NCI-H187 (cell line): ENCODE measurements at places on chromosomes 1 and 21.

GRCh38 chr1:199202331-199202730 lies 563.5 kb downstream of the PTPRC start:
- no peak for DNase-seq

GRCh38 chr1:41418857-41419583 lies 57.8 kb downstream of the FOXO6 start:
- no peak for DNase-seq

GRCh38 chr1:1680912-1681273 lies 11.7 kb downstream of the SLC35E2B start:
- DNase-seq: no peak

GRCh38 chr1:231934797-231935196 lies 308.2 kb downstream of the DISC1 start:
- DNase-seq: no peak

GRCh38 chr1:2049718-2050431 lies at the start of gene PRKCZ:
Gene PRKCZ, plus strand, starts transcription at chr1:2050411. Its CDS starts 220 bp downstream, at chr1:2050631.
- peak; percentile 94 for DNase-seq

- no peak for DNase-seq
These were observed 5.4 kb upstream of the TNFRSF4 start for GRCh38 chr1:1219341-1219740.

DNA sequence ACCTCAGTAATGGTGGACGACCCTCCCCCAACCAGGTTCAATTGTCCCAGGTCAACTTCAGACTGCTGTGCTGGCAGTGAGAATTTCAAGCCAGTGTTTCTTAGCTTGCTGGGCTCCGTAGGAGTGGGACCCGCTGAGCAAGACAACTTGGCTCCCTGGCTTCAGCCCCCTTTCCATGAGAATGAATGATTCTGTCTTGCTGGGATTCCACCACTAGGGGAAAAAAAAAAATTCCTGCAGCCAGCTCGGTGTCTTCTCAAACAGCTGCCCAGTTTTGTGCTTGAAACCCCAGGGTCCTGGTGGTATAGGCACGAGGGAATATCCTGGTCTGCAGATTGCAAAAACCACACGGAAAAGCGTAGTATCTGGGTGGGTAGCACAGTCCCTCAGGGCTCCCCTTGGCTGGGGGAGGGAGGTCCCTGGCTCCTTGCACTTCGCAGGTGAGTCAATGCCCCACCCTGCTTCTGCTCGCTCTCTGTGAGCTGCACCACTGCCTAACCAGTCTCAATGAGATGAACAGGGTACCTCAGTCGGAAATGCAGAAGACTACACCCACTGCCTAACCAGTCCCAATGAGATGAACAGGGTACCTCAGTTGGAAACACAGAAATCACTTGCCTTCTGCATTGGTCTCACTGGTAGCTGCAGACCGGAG lies 41.5 kb downstream of the GBP6 start:
- DNase-seq: no peak

- DNase-seq: no peak
These were observed 32.3 kb upstream of the RALGPS2 start for GRCh38 chr1:178692564-178693327.

DNA sequence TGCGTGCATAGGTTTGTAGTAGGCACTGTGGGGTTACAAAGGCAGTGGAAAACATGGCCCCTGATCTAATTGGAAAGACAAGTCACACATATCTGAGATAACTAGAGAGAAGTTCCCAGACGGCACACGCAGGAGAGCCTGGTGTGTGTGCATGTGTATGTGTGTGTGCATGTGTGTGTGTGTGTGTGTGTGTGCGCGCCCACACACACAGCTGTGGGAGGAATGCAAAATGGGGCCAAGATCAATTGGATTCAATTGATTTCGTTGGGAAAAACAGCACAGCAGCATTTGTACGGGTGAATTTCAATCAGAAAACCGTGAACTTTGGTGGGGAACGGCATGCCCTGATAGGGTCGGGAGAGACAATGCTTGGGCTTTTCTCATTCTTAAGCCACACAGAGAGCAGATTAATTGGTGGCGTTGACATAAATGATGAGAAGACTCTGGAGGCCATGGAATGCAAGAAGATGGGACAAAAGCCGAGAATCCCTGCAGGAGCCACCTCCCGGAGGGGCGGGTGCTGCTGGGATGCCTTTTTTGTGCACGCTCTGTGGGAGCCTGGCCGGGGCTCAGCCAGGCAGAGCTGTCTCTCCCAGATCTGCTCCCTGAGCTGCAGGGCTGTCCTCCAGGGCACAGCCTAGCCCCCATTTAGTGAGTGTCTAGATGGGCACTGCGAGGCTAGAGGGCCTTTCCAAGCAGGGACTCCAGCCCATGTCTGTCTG lies 322.0 kb downstream of the CAMTA1 start:
- no peak for DNase-seq

DNA sequence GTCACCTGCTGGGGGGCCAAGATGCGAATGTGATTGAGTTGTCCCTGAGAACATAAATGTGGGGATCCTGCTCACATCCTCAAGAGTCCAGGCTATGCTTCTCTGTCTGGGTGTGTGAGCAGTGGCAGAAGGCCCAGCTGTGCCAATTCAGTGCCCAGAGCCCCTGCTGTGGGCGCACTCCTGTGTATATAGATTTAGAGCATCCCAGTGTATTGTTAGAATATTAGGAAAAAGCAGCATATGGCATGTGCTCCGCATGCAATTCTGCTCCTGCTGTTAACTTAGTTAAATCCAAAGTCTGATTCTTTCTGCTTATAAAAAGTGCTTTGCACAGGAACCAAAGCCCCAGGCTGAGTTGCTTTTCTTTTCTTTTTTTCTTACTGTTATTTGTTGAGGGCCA lies 37.8 kb downstream of the FAM78B start:
- no peak for DNase-seq

- no peak for DNase-seq
These were observed 7.1 kb downstream of the AMIGO1 start for GRCh38 chr1:109502364-109502851.

DNA sequence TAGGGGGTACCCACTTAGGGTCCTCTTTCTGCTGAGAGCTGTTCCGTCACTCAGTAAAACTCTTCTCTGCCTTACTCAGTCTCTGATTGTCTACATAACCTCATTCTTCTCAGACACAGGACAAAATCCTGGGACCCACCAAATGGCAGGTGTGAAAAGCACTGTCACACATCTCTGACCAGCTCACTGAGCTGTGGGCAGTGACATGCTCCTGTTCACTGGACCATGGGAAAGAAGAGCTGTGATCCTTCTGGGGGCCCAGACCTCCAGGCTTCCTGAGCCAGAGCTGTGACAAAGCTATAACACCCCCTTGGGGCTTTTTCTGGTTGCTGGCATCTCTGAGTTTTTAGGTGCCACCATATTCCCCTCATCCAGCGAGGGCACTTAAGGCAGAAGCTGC lies 115.7 kb downstream of the NTPCR start:
- DNase-seq: no peak

DNA sequence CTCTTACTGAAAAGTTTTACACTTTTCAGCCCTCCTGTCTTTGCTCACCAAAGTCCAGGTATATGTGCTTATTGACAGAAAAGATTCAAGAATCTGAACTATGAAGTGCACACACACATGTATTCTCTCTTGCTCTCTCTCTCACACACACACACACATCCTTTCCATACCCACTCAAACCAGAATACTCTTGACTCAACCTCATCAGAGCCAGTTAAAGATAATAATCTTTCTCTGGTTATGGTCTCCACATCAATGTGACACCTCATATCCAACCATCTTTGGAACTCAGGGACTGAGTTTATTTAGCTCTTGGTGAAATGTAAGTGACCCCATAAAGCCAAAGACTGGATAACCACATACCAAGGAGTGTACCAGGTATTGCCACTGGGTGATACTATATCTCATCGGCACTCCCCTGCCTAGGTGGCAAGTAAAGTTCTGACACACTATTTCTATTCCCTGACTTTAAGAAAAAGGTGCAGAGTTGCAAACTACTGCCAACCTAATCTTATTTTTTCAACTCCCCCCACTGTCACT lies 24.9 kb upstream of the RGS8 start:
- DNase-seq: no peak

- no peak for DNase-seq
These were observed 3.2 kb upstream of the MIB2 start for GRCh38 chr1:1612104-1612400.

GRCh38 chr1:20785907-20786252 lies 1.2 kb downstream of the HP1BP3 start:
- DNase-seq: no peak

DNA sequence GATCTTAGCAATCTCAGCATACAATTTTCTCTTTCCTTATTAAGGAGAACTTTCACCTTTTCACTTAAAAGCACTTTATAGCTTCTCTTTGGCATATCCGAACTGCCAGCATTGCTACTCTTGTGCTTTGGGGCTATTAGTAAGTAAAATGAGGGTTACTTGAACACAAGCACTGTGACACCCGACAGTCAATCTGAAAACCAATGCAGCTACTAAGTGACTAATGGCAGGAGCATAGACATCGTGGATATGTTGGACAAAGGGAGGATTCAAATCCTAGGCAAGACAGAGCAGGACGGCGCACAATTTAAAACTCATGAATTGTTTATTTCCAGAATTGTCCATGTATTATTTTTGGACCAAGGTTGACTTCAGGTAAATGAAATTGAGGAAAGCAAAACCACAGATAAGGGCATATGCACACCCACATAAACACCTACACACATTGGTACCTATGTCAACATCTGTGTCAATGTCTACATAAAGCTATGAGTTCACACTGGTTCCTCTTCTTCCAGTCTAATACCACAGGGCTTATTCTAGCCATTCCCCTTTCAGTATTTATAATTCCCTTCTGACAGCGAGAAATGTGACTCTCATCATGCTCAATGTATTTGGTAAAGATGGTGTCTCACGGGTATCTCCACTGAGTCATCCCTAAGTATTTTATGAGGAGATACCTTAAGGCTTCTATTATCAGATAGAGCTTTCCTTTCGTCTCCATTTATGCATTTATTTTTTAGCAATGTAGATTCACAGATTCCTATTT lies 75.3 kb upstream of the RALGPS2 start:
- DNase-seq: no peak

DNA sequence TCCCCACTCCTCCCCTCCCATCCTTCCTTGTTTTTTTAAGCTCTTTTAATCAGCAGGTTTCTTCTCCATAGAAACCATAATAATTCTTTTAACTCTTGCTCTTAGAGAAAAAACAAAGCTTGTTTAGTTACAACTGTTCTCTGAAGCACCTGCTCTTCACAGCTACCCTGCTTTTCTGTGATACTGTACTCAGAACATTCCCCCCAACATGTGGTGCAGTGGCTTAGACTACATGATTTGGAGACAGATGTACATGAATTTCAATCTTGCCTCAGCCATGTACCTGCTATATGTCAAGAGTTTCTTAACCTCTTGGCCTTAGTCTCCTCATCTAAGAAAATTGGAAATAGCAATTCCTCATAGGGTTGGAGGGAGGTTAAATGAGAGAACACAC lies 33.5 kb downstream of the LAMC2 start:
- DNase-seq: no peak

DNA sequence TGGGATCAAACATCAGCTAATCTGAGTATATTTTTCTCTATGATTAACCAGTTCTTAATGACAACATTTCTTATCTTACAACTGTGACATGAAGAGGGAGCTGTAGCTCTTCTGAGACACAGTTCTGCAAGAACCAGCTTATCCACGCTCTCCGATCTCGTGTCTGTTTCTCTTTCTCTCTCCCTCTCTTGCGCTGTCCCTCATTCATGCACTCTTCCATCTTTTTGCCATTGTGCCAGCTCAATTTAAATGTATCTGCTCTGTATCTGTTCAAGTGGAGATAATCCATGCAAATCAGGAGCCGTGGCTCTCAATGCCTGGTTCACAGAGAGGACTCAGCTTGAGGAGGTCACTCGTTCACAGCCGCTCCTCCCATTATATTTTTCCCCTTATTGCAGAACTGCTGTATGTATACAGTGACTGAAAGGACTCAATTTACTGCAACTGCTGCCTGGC lies 494.7 kb upstream of the ADGRL2 start:
- no peak for DNase-seq

DNA sequence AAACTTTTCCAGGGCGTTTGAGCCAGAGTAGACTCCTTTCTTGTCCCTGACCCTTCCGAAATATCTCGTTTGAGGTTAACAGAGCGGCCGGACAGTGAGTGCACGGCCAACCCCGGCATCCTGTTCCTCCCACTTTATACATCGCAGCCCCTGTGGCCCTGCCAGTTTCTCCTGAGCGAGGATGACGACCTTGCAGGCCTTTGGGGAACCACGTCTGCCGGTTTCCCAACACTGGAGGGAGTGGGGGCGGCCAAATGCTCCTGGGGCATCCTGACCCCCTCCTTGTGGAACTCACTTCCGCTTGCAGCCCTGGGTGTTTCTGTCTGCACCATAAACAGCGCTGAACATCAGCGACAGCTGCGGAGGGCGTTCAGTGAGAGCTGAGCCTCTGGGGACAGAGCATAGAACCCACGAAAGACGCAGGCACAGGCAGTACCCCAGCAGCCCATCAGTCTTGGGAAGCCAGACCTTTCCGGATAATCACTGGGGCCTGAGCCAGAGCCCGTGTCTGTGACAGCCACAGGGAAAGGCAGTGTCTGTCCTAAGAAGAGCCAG lies 4.8 kb upstream of the KCNAB2 start:
- no peak for DNase-seq

DNA sequence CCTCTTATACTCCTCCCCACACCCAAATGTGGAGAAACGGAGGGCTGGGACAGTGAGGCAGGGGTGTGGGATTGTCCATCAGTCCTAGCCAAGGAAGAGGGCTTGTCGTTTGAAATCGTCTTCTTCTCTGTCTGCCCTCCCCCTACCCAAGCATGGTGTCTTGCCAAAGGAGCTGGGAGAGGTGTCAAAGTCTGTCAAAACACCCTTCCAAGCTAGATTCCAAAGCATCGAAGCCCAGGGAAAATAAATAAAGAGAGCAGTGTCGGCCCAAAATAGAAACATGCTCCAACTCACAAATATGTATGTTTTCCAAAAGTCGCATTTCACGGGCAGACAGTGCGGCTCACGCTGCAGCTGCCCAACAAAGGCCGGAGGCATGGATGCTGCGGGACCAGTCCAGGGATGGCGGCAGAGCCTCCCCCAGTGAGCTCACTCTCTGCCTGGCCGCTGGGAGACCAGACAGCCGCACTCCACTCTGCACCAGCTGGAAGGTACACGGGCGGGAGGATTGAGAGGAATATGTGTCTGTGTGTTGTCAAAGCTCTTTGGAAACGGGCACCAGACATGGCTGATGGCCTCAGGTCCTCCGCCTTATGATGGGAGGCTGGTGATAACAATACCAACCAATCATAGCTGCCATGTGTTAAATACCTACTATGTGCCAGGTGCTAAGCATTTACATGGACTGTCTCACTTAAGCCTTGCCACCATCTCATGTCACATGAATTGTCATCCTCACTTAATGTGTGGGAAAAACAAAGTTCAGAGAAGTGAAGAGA lies 3.9 kb downstream of the DISP3 start:
- no peak for DNase-seq

DNA sequence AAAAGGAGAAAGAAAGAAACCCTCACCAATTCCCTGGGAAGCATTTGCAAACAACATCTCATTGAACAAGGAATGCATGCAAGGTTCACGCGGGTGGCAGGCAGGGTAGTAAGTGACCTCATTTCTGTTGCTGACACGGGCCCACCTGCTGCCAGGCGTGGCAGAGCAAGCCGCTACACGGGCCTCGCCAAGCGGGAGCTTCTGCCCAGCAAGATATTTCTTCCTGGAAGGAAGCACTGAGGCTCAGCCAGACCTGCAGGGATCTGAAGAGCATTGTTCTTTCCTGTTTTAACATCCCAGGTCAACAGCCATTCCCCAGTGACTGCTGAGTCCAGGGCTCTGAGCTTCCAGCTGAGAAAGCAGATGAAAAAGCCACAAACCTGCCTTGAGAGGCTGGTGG lies 91.9 kb upstream of the IGSF21 start:
- peak; percentile 8 for DNase-seq

GRCh38 chr1:36508257-36508656 lies 25.5 kb upstream of the CSF3R start:
- DNase-seq: no peak

- DNase-seq: no peak
These were observed 104.5 kb upstream of the LMO4 start for GRCh38 chr1:87224201-87224600.
